ENCODE measurements at places on chromosomes 7 and 10. TPM values are rescaled to one million over a fixed set of nuclear protein-coding genes. Genes with fewer than 3 reads are reported as not detected.

DNA sequence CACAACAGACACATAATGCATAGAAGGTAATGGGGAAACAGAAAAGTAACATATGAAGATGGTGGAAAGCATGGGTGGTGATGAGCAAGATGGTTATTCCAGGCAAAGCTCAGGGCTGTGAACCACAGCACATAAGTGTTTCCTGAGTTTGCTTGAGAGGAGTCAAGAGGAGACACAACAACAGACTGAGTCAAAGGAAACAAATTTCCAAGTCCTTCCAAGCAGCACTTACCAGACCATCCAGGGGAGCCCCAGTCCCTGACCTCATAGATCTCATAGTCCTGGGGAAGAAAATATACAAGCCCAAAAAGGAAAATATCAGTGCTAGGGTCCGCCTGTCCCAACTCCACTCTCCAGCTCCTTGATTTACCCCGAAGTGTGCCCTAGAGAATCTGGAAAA is 216.6 kb upstream of the FZD1 start:
- no peak for DNase-seq

DNA sequence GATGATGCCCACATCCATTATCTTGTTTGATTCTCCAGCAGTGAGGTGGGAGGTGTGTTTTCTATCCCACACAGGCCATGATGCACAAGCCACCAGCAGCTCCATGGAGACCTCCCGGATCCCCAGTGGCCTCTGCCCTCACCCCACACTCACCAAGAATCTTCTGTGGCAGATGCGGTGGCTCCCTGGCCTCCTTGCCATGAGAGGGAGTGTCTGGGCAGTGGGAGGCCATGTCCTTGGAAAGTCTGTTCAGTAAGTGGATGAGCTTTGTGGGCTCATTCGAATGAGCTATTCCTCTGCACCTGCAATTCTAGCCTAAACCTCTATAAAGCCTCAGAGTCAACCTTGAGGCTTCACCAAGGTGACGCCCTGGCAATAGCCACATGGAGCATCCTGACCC is 243.8 kb downstream of the TCERG1L start:
- DNase-seq = no peak

DNA sequence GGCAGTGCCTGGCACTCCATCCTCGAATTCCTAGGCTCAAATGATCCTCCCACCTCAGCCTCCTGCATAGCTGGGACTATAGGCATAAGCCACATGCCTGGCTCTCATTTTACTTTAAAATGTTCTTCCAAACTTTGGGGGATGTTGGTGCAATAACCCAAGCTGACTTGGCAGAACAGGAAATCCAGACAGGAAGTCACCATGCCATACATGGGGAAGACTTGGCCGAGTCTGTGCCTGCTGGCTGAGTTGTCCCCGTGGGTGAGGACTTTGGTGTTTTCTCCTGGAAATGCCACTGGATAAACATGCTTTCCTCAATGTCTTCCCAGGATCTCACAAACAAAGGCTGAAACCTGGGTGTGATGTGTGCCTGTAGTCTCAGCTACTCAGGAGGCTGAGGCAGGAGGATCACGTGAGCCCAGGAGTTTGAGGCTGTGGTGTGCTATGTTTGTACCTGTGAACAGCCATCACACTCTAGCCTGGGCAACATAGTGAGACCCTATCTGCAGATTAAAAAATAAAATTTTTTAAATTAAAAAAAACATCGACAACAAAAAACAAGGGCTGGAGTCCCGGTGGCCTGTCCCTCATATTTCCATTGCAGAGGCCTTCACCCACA is 19.8 kb downstream of the HKDC1 start:
- DNase-seq = no peak

- DNase-seq = peak; percentile 91
Measured at GRCh38 chr7:131654668-131655326, 98.4 kb upstream of the PODXL start.

DNA sequence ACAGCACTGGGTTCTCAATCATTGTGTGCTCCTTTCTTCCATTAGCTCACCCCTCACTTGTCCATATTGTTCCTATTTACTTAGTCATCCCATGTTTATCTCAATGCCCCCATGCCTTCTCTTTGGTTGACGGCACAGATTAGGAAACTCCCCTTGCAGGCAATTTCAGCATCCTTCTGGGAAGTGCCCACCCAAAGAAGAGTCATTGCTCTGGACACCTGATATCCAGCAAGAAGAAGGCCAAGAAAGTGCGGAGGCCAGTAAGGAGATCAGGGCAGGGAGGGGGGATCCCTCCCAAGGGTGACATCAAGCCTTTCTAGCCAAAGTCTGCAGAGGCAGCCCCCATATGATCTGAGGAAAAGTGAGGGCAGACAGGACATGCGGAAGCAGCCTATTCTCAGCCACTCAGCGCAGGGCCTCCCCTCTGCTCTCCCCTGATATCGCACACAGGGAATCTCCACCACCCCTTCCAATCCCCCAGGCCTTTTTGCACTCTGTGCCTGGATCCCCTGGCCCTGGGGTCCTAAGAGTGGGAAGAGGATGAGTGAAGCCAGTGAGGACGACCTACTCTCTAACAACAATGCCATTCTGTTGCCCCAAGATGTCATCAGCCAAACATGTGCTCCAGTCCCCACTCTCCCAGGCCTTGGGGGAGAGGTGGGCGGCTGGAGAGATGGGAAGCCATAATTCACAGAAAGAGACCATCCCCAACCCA is 1.8 kb downstream of the TRPV6 start:
- no peak for DNase-seq

GRCh38 chr10:55630491-55631056 is 730.5 kb downstream of the ZWINT start:
- DNase-seq = no peak

HOXA1 gene
- 2.0 TPM for total RNA-seq

CARD11 gene
- total RNA-seq = not detected

PRKAR2B gene
- total RNA-seq = not detected

HOXA5 gene
- 22.1 TPM for total RNA-seq

Measured in HT-29 (cell line).